Activated naive CD4-positive, alpha-beta T cell treated with anti-CD3 and anti-CD28 coated beads for 36 hours (primary cell): ENCODE measurements at places on chromosomes 2 and 18. TPM values are rescaled to one million over a fixed set of nuclear protein-coding genes. Genes with fewer than 3 reads are reported as not detected.

DNA sequence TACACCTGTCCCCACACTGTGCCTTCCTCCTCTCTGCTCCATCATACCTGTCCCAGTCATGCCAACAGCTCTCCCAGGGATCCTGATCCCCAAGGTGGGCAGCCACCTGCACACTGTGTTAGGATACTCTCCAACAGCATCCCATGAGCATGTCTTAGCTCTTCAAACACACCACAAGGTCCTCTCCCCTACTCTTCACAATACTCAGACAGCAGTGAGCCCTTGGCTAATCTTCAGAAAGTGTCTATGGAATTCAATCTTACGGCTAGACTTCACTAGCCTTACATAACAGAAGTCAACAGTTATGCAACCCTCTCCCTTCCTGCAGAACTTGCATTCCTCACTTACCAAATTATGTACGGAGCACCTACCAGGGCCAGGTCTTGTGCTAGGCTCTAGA is 79.9 kb downstream of the MYO5B start:
- no peak overlapping the region for H3K4me3 ChIP-seq
- no peak for DNase-seq
- peaks cover 7% of the 10 kb centered on the region for H3K27me3 ChIP-seq
- no peak overlapping the region for H3K27ac ChIP-seq
- no peaks in the 10 kb centered on the region for H3K36me3 ChIP-seq

DNA sequence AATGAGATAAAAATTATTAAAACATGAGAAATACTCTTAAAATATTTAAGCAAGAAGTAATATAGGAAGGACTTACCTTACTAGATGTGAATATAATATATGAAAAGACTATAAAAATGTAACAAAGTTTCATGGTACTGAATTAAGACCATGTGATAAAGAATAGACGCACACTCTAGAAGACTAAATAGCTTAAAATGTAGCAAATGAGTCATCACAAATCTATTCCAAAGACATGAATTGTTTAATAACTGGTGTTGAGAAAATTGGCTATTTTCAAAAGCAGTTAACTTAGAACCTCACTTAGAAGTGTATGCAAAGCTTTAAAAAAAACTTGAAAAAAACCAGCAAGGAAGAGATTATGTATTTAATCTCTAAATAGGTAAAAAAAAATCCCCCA is 64.1 kb downstream of the POLE4 start:
- no peaks in the 10 kb centered on the region for H3K4me1 ChIP-seq
- no peak for DNase-seq
- no peaks in the 10 kb centered on the region for H3K27me3 ChIP-seq
- H3K4me3 ChIP-seq, result no peak overlapping the region
- H3K27ac ChIP-seq, result no peak overlapping the region

DNA sequence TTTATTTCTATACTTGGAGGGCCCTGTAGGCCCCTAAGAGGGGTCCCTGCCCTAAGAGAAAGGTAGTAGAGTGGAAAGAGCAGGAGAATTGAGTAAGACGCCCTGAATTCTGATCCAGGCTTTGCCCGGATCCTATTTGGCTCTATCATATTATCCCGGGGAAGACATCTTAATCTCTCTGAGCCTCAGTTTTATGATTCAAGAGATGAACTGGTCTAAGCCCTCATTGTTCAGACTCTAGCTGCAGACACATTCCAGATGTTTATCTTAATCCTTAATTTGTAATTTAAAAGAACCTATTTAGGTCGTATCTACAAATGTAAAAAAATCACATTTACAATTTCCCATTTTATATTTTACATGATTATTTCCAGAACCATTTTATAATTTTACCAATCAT is 220.1 kb downstream of the AGPS start:
- no peak overlapping the region for H3K27ac ChIP-seq
- H3K4me3 ChIP-seq, result no peak overlapping the region
- no peaks in the 10 kb centered on the region for H3K4me1 ChIP-seq
- peaks cover 2% of the 10 kb centered on the region for H3K27me3 ChIP-seq
- H3K36me3 ChIP-seq, result peaks cover 1% of the 10 kb centered on the region

DNA sequence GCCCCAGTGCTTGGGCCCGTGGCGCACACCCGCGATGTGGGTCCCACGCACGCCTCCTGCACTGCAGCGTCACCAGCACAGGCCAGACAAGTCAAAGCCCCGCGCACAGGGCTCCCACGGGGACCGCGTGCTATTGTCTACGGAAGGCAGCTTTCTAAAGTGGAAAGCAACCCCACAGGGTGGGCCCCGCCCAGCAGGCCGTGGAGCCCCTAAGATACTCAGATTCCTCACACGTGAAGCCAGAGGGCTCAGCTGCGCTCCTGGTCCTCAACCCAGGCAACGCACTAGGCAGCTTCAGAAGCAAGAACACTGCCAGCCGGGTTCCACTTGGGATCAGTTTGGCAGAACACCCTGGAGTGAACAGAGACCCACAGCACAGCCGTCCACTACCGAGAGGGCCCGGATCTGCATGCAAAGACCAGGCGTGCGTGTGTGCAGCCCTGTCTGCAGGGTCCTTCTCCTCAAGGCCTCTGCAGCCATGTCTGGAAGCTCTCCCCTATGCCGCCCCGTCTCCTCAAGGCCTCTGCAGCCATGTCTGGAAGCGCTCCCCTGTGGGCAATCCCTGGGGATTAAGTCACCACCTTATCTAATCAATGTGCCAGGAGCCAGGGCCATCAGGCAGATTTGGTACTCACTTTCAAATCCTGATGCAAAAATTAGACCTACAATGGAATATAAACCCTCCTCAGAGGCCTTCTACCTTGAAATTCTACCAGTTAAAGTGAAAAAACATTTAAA is 231.3 kb downstream of the HDAC4 start:
- no peaks in the 10 kb centered on the region for H3K27me3 ChIP-seq
- H3K4me3 ChIP-seq, result no peak overlapping the region
- H3K27ac ChIP-seq, result no peak overlapping the region

GRCh38 chr2:168149986-168150385 is 97.4 kb downstream of the STK39 start:
- no peak overlapping the region for H3K4me3 ChIP-seq
- H3K27me3 ChIP-seq, result no peaks in the 10 kb centered on the region
- H3K27ac ChIP-seq, result no peak overlapping the region

GRCh38 chr18:73891572-73892421 is 255.8 kb downstream of the FBXO15 start:
- H3K27ac ChIP-seq, result no peak overlapping the region
- H3K4me1 ChIP-seq, result no peaks in the 10 kb centered on the region
- H3K27me3 ChIP-seq, result peaks cover 7% of the 10 kb centered on the region
- H3K36me3 ChIP-seq, result no peaks in the 10 kb centered on the region
- no peak overlapping the region for H3K4me3 ChIP-seq

DNA sequence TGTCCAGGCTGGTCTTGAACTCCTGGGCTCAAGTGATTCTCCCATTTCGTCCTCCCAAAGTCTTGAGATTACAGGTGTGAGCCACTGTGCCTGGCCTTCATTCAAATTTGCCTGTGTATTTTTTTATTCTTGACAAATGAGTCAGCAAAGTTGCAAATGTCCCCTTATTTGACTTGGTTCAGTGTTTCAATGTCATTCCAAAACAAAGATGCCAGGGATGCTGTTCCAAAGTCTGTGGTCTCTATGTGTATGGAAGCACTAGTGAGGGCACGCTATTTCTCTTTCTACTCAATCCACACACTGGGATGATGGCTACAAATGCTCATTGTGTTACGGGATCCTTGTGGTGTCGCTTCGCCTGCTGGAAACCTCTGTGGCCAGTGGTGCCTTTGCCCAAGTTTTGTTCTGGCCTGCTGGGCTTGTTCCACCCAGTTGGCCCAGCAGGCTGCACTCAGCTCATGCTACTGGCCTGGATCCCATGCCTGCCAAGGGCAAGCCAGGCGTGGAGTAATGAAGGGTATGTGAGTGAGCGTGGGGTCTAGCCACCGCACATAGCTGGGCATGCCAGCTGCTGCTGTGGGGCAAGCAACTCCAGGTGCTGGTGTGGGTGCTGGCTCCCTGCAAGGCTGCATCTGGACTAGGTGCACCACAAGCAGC is 35.6 kb downstream of the FBXO48 start:
- H3K27me3 ChIP-seq, result no peaks in the 10 kb centered on the region
- H3K27ac ChIP-seq, result no peak overlapping the region
- no peaks in the 10 kb centered on the region for H3K4me1 ChIP-seq
- no peaks in the 10 kb centered on the region for H3K36me3 ChIP-seq
- DNase-seq, result no peak

CHRNG gene
- total RNA-seq, result not detected

EVX2 gene
- total RNA-seq, result not detected

SMCHD1 gene
- 91.5 TPM for total RNA-seq

NTSR2 gene
- not detected for total RNA-seq

CNDP1 gene
- not detected for total RNA-seq

CLEC4F gene
- not detected for total RNA-seq

CCDC121 gene
- 0.30 TPM for total RNA-seq

TIGD1 gene
- 7.7 TPM for total RNA-seq
